DND-41 (cell line): ENCODE measurements at places on chromosomes 6 and 20.

GRCh38 chr6:162443101-162443500 is 284.5 kb downstream of the PRKN start:
- DNase-seq, result no peak

DNA sequence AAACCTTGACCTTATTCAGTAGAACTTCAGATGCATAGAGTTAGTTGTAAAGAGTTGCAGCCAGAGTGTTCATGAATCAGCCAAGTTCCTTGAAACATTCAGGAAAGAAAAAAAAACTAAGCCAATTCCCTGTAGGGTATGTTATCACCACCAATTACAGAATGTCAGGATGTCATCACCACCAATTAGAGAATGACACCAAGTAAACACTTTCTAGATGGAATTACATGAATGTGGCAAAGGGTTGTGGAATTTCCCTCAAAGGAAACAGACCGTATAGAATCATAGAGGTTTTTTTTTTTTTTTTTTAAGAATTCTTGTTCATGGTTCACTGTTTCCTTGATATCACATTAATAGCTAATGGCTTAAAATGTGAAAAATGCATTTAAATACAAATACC is 472.1 kb upstream of the RNF217 start:
- no peak for DNase-seq

GRCh38 chr6:32906539-32906938 is 34.3 kb downstream of the HLA-DMB start:
- DNase-seq, result no peak

DNA sequence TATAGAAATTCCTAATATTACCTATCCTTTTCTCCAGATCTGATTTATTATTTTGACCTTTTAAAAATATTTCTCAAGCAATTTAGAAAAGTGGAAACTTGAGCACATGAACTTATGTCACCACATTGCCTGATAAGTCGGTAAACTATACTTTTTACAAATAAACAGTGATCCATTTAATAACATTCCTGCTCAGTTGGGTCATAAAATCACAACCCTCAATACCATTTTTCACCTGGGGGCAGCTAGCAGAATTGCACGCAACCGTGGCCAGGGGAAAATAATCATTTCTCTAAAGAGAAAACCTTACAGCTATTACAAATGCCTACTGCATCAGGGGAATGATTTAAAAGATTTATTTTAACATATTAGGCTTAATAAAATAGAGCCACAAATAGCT is 614.5 kb downstream of the PHF3 start:
- DNase-seq, result no peak

DNA sequence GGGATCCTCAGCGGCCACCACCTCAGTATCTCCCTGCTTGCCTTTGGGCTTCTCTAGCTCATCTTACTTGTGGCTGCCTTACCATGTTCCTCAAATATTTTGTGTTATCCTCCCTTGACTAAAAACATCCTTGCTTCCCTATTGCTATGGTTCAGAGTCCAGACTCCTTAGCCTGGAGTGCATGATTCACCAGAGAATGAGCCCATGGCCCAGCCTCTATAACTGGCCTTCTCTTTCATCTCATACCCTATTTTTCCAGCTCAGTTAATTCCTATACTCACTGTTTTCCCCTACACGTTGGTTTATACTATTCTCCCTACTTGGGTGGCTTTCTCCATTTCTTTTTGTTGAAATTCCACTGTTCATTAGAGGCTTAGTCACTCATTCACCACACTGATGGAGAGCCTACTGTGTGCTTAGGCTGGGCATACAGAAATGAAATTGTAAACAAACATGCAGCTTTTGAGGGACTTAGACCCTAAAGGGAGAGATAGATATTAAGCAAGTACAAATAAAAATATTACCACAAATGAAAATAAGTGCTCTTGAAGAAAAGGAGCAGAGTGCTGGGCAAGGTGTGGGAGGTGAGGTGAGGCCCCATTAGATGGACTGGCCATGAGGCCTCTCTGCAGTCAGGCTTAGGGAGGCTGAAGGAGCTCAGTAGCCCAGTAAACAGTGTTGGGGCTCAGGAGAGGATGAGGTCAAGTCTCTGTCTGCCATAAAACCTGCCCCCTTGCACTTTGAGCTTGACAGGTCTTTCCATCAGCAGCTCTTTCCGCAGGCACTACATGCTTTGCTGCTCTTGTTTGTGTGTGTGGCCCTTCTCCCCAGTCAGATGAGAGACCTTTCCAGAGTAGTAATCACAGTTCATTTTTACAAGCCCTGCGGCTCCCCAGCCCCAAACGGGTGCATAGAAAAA is 109.3 kb downstream of the TCP11 start:
- DNase-seq, result no peak

DNA sequence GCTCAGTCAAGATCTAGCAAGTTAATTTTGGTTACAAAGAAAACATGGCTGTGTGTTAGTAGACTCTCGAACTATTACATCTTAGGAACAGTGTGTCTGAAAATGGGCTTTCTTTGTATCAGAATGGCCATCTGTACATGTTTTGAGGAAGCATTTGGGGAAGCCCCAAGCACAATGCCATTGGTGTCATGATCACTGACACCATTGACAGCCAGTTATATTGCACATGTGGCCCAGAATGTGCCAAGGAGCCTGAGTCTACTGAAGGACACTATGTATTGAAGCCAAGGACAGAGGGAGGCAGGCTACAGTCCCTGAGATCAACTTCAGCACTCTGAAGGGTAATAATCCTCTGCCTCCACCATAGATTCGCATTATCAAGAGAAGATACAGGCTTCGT is 12.6 kb upstream of the FAM50B start:
- no peak for DNase-seq

- no peak for DNase-seq
Measured at GRCh38 chr20:57124366-57124765, 142.1 kb downstream of the BMP7 start.

DNA sequence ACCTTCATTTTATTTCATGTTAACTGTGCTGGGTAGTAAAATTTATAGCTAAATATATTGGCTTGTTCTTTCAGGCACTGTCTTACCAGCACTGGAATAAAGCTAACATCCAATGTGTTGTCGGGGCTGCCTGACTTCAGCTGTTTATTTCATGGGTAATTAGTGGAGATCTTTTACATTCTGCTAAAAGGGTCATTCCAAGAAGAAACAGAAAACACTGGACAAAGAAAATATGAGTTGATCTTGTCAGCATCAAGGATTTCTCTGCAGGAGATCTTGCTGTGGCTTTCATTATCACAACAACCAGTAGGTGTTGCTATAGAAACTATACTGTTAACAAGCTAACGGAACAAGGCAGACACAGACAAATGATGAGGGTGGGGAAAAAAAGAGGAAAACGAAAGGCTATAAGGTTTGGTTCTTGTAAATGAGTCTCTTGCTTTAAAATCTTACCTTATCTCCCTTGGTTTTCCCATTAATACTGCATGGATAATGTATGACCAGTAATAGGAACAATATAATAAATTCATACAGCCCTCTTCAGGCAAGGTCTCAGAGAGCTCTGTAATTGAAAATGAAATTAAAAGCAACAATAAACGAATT is 206.8 kb downstream of the SIM1 start:
- DNase-seq, result no peak

- DNase-seq, result no peak
Measured at GRCh38 chr6:15770347-15771143, 107.7 kb upstream of the DTNBP1 start.

- no peak for DNase-seq
Measured at GRCh38 chr20:23024701-23025100, 10.4 kb upstream of the SSTR4 start.

DNA sequence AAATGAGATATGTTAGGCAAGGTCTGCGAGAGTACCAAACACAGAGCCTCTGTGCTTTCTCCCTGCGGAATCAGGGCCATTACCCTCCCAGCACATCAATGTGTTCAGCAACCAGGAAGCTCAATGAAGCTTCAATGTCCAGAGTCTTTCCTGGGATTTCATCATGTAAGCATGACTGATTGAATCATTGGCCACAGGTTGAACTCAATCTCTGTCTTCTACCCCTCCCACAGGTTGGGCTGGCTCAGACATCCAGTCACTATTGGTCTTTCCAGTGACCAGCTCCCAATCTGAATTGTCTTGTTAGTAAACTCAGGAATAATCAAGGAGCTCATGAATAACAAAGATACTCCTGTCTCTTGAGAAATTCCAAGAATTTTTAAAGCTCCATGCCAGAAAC is 2.7 kb upstream of the DTD1 start:
- no peak for DNase-seq

DNA sequence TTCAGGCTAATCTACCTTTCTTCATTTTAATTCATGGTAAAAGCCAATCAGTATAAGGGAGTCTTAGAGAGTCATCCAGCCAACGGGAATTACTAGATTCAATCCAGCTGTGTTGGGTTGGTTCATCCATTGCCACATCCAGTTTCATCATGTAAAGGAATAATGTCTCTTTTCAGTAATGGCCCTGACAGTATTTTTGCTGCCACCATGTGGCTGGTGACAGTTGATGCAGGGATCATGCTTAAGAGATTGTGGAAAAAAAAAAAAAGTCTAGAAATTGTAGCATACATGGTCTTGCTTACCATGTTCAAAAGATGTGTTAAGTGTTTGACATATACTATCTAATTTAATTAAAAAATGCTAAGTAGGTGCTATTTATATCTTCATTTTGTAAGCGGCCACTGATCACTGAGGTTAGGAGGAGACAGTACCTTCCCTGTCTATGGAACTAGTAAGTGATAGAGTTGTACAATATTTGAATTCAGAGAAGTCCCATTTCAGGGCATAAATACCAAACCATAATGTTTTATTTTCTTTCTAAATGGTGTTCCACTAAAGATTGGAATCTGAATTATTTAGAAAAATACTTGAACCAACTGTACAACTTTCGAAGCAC is 135.9 kb downstream of the KHDRBS2 start:
- peak; percentile 9 for DNase-seq

- DNase-seq, result no peak
Measured at GRCh38 chr6:5529733-5530132, 268.4 kb downstream of the FARS2 start.

- DNase-seq, result no peak
Measured at GRCh38 chr6:90586546-90586835, 381 bp downstream of the MAP3K7 start.

GRCh38 chr6:165031502-165031901 is 277.9 kb downstream of the C6orf118 start:
- no peak for DNase-seq

DNA sequence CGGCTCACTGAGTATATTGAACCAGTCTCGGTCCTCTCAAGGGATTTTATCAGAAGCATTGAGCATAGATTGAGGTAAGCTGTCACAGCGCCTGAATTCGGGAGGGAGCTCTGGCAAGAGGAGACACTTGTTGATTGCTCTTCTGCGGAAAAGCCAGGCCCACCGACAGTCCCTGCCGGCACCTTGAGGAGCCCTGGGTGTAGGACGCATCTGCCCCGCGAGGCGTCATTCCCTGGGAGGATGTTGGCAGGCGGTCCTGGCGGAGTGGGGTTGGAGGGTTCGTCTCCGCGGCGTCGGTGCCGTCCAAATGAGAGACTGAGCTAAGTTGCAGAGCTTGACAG is 843 bp downstream of the FBXO9 start:
- DNase-seq, result peak; percentile 58

DNA sequence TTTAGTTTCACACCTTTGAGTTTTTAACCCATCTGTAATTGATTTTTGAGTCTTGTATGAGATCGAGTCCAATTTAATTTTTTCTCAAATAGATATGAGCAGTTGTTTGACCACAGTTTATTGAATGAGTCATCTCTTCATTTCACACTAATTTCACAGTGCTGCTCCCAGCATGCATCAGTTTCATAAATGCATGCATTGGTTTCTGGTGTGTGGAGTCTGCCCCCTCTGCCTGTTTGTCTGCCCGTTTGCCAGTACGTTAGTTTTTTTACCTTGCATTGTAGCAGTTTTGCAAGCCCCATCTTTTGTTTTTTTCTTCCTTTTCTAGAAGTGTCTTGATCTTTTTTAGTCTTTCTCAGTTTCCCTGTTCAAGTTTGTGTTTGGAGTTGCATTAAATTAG is 11.9 kb downstream of the SLX4IP start:
- DNase-seq, result peak; percentile 85

- DNase-seq, result peak; percentile 56
Measured at GRCh38 chr20:52083627-52084232, 107.8 kb downstream of the ZFP64 start.

GRCh38 chr6:126959765-126960164 is 158.7 kb upstream of the RSPO3 start:
- DNase-seq, result no peak

DNA sequence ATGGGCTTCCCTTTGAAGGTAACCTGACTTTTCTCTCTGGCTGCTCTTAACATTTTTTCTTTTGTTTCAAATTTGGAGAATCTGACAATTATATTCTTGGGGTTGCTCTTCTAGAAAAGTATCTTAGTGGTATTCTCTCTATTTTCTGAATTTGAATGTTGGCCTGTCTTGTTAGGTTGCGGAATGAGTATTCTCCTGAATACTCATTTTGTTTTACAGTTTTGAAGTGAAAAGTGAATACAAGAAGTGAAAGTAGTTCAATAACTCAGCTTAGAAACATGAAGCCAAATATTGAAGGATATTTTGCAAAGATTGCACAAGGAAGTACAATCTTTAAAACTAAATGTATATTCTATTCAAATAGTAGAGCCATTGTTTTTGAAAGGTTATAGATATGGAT is 120.2 kb upstream of the MAP3K4 start:
- no peak for DNase-seq

- DNase-seq, result no peak
Measured at GRCh38 chr6:50819904-50820868, 1.5 kb downstream of the TFAP2B start.

DNA sequence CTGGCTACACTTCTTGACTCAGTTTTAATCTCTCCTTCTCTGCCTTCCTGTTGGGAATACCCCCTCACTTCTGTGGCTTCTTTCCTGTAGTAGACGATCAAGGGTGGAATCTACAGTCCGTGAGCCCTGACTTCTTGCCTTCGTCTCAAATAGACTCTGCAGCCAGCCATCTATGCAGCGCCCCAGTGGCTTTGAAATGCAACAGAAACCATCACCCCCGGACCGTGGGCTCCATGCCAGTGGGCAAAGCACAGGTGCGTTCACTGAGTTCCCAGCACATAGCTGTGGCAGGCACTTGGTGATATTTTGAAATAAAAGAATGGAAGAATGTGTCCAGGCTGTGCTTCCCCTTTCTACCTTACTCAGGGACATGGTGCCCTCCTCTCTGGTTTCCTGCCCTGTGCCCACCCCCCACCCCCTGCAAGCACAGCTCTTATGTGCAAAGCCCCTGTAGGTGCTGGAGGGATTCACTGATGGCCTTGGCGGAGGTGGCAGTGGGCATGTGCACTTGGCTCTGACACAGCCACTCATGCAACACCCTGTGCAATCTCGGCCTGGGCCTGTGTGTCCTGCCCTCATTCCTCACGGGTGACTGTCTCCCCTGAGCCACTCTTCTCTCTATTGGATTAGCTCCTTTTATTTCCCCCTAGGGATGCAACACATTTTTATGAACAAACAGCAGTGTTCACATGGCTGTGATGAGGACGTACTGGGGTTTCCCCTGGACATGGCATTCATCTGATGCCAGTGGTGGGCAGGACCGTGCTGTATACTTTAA is 5.5 kb upstream of the CDSN start:
- DNase-seq, result no peak

- DNase-seq, result no peak
Measured at GRCh38 chr6:31776989-31777666, at the start of gene VWA7. Gene VWA7, minus strand, starts transcription at chr6:31777328. Its CDS starts 549 bp downstream, at chr6:31776779.
